Vagina (tissue), 2 donors: ENCODE measurements at places on chromosomes 1 and 21.

DNA sequence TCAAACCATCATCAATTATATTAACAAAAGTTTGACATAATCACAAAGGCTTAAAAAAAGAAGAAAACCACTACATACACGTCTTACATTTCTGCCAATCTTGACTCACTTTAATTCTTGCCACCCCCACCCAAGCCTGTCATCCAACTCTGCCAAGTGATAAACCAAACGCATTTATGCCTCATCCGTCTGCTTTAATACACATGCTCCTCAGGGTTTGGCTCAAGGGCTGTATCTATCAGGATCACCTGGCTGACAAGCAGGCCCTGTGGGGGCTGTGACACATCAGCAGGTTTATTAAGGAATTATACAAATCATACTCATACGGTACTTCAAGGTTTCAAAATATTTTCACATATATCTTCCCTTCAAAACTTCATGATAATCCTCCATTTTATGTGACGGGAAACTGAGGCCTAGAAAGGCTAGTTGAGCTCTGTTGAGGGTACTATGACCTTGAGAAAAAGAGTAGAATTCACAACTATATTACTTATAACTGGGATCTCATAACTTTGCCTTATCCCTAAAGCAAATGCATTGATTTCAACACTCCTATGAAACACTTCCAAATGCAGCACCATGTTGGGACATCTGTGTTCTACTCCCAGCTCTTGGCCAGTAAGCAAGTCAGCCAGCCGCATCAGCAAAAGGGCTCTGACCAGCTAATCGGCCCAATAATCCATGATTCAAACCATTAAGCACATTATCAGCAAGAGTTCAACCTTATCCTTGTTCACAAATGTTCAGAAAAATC lies 8.7 kb downstream of the SORT1 start:
- DNase-seq, result no peak

GRCh38 chr1:22750685-22751051 lies 40.0 kb downstream of the EPHB2 start:
- DNase-seq, result no peak

- no peak for DNase-seq
These were observed 5.8 kb upstream of the LAD1 start for GRCh38 chr1:201404722-201405483.

DNA sequence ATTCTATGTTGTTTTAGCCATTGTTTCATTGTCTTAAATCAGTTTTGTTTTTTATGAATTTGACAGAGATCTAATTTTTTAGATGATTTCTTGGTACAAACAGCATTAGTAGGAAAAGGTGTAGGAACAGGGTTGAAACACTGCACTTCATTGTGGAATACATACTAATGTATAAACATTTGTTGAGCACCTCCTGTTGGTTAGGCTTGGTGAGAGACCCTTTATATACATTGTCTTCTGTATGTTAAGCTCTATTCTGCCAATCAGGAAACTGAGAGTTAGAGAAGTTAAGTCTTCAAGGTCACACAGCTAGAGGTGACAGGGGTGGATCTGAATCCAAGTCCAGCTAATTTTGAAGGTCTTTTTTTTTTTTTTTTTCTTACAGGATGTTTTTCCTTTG lies 192.7 kb downstream of the VPS13D start:
- DNase-seq, result no peak

DNA sequence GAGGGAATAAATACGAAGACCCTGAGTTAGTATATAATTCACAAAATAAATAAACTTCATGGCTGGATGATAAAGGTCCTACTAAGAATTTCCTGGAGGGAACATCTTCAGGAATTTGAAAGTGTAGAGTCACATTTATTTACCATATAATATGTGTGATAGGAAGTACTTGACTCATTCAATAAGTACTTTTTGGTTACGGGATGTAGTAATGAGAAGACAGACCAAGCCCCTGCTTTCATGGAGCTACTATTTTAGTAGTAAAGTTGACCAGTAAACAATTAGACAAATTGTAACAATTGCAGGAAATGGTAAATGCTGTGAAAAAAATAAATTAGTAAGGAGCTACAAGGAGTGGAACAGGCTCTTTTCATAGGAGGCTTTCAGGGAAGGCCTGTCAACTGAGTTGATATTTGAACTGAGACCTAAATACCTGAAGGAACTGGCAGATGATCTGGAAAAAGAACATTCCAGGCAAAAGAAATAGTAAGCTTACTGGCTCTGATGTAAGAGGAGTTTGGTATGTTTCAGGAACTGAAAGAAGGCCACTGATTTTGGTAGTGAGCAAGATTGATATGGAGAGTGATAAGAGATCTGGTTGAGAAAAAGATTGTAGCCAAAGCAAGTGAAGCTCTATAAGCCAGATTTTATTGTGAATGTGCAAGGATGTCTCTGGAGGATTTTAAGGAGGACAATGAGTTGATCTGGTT lies 36.2 kb downstream of the CAMSAP2 start:
- DNase-seq, result no peak

- no peak for DNase-seq
These were observed 53.5 kb downstream of the LDLRAD2 start for GRCh38 chr1:21865609-21865942.

DNA sequence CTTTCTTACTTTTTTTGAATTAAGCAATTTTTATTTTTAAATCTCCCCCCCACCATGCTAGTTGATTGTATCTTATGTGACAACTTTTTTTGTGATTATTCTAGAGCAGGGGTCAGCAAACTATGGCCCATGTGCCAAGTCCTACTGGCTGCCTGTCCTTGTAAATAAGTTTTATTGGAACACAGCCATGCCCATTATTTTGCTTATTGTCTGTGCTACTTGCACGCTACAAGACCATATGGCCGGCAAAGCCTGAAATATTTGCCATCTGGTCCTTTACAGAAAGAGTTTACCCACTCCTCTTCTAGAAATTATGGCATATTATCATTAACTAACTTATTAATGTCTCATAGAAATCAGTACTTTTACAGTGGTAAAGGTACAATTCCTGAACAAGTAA lies 51.7 kb downstream of the AK5 start:
- DNase-seq, result no peak

DNA sequence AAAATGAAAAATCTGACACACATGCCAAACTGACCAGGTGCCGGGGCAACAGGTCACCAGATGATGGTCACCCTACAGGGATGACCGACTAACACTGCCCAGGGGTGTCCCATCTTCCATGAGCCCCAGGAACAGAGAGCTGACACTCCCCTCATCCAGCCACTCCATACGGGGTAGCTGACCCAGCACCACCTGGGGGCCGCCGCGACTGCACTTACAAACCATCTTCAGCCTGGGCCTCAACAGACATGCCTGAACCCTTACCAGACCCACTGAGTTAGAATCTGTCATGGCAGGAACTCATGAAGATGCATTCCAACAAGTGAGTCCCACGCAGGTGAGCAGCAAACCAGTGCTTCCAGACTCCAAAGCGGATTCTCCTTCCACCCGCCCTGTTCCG lies 31.6 kb upstream of the AJAP1 start:
- no peak for DNase-seq

DNA sequence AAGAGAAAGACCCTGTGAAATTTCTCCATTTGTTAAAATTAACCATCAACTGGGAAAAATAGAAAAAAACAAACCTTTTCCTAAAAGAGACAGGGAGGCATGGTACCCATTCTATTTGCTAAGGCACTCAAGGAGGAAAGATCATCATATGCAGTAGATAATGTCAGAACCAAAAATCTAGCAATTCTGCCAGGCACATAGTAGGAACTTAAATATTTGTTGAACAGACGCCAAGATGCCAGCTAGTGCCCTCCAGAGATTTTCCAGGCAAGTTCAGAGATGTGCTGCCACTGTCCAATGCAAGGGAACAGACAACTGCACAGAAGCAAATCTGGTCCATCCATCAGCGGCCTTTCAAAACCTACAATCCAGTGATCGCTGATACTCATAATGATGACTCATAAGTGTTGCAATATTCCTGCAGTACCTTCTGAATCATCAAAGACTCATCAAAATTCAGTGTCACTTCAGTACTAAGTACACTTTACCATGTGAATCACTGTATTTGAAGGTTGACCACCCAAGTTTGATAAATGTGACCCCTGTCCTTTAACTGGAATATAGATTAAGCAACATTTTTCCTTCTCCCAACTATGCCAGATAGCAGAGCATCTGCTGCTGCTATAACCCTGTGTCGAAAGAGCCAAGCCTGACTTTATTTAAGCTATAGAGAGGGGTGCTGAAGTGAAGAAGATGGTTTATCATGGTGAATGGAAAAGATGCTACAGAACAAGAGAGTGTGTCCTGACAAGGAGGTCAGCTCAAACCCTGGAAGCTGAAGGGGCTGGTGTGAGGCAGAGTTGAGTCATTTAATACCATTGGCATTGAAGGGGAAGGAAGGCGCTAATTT lies 99.1 kb downstream of the MT1HL1 start:
- no peak for DNase-seq

DNA sequence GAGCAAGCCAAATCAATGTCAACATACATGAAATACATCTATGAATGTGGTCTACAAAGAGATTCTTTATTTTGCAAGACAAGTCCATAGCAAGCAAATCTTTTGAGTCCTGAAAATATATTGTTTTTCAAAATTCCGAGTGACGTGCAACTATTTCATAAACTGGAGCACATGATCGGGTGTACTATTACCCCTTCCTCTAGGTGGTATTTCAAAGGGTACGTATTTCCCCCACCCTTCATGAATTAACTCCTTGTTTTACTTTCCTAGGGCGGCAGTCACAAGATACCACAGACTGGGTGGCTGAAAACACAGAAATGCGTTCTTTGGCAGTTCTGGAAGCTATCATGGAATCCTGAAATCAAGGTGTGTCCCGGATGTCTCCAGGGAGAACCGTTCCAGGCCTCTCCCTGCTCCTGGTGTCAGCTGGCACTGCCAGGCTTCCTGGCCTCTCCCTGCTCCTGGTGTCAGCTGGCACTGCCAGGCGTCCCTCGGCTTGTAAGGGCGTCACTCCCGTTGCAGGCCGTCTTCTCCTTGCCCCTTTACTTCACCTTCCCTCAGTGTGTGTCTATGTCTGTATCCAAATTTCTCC lies 55.3 kb downstream of the RIPK4 start:
- DNase-seq, result no peak

DNA sequence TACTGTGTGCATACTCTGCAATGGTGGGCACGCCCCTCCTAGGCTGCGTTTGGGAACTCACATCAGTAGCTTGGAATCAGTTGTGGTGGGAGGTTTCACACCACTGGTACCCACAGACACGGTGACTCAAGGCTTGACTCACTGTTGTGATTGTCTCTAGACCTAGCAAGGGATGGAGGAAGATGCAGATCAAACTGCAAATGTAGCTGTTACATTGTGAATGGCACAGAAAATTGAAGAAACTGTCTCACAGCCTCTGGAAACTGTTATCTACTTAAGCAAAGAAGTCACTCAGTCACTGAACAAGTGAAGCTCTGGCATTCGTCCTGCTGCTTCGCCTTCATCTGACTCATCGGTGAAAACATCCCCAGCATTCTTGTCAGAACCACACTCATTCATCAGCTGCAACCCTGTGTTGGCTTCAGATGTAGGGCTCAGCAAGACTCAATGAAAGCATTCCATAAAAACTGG lies 59.5 kb downstream of the POFUT2 start:
- no peak for DNase-seq

GRCh38 chr1:204434116-204434755 lies 22.6 kb upstream of the PPP1R15B start:
- DNase-seq, result no peak

- DNase-seq, result no peak
These were observed at the start of gene PGLYRP3 for GRCh38 chr1:153312570-153313186. Gene PGLYRP3, minus strand, starts transcription at chr1:153312952. Its CDS starts 2,287 bp downstream, at chr1:153310665.

DNA sequence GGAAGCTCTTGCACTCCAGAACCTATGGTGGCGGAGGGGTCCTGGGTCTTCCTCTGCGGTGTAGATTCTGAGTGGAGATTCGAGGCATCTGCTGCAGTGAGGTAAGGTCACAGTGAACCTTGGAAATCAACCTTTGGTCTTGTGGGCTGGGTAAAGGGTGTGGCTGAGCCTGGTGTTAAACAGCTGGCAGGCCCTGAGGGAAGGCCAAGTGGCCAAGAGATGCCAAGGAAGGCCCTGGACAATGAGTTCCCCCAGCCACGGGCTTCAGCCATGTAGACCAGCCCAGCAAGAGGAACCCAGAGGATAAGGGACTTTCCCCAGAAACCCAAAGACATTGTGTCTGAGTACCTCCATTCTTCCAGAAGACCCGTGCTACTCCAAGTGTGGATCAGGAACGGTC lies 137.2 kb upstream of the ETS2 start:
- DNase-seq, result no peak

DNA sequence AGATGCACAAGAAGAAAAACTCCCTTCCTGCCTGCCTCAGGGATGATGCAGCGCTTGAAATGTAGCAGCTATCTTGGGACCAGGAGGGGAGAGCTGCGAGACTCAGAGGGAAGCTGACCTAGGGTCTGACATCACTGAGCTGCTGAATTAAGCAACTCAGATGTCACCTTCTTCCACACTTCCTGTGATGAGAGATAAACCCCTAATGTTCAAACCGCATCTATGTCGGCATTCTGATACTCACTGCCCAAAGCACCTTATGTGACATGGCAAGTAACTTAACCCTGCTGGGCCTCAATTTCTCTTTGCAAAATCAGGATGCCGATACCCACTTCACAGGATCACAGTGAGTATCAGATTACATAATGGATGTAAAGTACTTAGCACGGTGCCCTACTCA lies 9.1 kb upstream of the AK2 start:
- DNase-seq, result no peak

DNA sequence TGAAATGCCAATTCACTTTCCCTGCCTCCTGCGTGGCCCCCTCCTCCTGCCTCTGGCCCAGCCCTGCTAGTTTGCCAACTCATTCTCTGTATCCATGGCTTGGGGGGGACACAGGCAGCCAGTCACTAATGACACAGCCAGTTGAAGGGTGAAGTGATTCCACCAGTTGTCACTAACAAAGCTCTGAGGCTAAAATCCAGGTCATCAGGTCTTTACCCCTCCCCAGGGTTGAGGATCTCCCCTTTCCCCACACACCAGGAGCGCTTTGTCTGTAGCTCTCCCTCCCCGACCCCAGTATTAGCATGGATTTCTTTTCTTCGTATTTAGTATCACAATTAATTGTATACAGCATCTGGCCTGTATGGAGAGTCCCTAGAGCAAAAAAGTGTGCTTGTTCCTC lies 394.1 kb downstream of the RRAGC start:
- DNase-seq, result no peak

GRCh38 chr1:176701151-176701866 lies 238.3 kb downstream of the PAPPA2 start:
- DNase-seq, result no peak

- no peak for DNase-seq
These were observed 10.2 kb upstream of the IFI16 start for GRCh38 chr1:158999316-159000069.

- no peak for DNase-seq
These were observed 697.8 kb downstream of the LRRIQ3 start for GRCh38 chr1:73500154-73500553.

- DNase-seq, result no peak
These were observed 26.3 kb upstream of the CYP4B1 start for GRCh38 chr1:46772571-46772970.

- no peak for DNase-seq
These were observed 9.2 kb downstream of the WDR26 start for GRCh38 chr1:224425279-224425884.

GRCh38 chr1:67300561-67300960 lies 7.1 kb upstream of the IL12RB2 start:
- DNase-seq, result no peak

GRCh38 chr1:63825111-63825510 lies 51.3 kb downstream of the ROR1 start:
- no peak for DNase-seq

GRCh38 chr1:67304023-67304422 lies 3.6 kb upstream of the IL12RB2 start:
- no peak for DNase-seq
